ENCODE measurements at places on chromosomes 6 and 20.

GRCh38 chr6:158730541-158730907 lies 80.7 kb downstream of the SYTL3 start:
- DNase-seq, result no peak

DNA sequence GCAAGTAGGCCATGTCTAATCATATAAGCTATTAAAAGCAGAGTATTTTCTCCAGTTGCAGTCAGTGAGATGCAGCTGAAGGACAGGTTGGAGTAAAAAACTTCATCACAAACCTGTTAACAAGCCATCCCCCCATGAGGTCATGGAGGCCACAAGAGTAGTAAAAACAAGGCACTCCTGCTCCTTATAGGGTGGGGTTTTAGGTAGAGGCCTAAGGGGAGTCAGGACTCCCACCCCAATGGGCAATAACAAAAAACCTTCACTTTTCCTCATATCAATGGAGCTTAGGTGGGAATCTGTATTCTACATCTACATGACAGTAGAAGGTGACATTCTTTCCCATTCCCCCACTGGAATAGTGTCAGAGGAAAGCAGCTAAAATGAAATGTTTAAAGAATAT lies 428.1 kb upstream of the KHDRBS2 start:
- no peak for DNase-seq

- no peak for DNase-seq
Observed at GRCh38 chr6:20408851-20409250, 7.2 kb downstream of the E2F3 start.

- no peak for DNase-seq
Observed at GRCh38 chr6:155319902-155320301, 5.6 kb upstream of the TFB1M start.

- DNase-seq, result no peak
Observed at GRCh38 chr6:125300992-125301434, 754 bp downstream of the HDDC2 start.

All from activated CD4-positive, alpha-beta T cell treated with anti-CD3 and anti-CD28 coated beads, Interleukin-10, Interleukin-2, amounts not matched to agents 100 ng/mL and 50 ng/mL, durations not matched to agents 16 hours and 8 hours (primary cell).